ENCODE measurements at places on chromosomes 7 and 10. TPM values are rescaled to one million over a fixed set of nuclear protein-coding genes. Genes with fewer than 3 reads are reported as not detected.

RSPH10B2 gene
- total RNA-seq = 0.59 TPM

VWDE gene
- total RNA-seq = 1.9 TPM

STEAP1 gene
- total RNA-seq = 1.1 TPM

MMRN2 gene
- total RNA-seq = not detected

PRSS37 gene
- total RNA-seq = not detected

SUGCT gene
- 0.91 TPM for total RNA-seq

CYP2E1 gene
- total RNA-seq = 0.33 TPM

PRKG1 gene
- not detected for total RNA-seq

C7orf57 gene
- total RNA-seq = 0.14 TPM

SPDYE8 gene
- not detected for total RNA-seq

HMX2 gene
- total RNA-seq = not detected

UROS gene
- 50.6 TPM for total RNA-seq

FBXL13 gene
- 0.99 TPM for total RNA-seq

- no peak for DNase-seq
Observed at GRCh38 chr10:70169011-70169410, 1.3 kb downstream of the SAR1A start.

GRCh38 chr10:119859420-119860258 is 13.0 kb downstream of the MCMBP start:
- peak; percentile 59 for DNase-seq

GRCh38 chr7:146175716-146176115 is 59.1 kb downstream of the CNTNAP2 start:
- no peak for DNase-seq

DNA sequence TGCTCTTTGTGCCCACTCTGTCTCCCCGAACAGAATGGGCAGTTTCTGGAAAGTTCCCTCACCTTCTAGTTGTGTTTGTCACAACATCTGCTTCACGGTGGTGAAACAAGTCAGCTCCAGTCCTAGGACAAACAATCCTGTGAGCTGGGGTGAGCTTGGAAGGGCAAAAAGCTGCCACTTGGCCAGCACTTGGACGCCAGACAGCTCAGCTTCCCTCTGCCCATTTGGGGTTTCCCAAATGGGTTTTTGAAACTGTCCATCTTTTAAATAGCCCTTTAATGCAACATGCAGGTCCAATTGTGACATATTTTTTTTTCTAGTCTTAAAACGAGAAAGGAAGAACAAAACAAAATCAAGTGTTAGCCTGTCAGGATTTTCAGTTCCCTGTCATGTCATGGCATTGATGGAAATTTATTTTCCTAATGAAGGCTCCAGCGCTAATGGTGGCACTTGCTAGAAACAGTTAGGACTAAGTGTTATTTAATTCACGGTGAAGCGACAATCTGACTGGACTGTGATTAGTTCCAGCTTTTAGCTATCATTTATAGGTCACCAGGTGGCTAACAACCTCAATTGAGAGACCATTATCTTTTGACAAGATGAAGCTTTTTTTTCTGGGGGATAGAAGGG is 181.7 kb downstream of the MYOF start:
- no peak for DNase-seq

DNA sequence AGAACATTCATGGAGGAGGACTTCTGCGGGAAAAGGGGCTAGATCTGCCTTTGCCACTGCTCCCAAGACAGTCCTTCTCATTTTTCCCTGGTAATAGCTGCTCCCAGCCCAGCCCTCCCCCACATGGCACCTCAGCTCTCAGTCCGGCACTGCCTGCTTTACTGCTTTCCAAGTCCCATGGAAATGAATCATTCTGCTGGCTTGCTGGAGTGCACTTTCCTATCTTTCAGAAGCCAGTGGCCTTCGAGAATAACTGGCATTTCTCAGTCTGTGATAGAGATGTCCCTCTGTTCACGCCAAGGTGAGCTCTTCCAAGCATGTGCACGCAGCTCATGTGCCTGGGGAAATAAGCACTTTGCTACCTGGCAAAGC is 61.4 kb downstream of the SYPL1 start:
- DNase-seq = no peak

GRCh38 chr7:33114976-33115375 is 5.8 kb upstream of the RP9 start:
- DNase-seq = no peak

DNA sequence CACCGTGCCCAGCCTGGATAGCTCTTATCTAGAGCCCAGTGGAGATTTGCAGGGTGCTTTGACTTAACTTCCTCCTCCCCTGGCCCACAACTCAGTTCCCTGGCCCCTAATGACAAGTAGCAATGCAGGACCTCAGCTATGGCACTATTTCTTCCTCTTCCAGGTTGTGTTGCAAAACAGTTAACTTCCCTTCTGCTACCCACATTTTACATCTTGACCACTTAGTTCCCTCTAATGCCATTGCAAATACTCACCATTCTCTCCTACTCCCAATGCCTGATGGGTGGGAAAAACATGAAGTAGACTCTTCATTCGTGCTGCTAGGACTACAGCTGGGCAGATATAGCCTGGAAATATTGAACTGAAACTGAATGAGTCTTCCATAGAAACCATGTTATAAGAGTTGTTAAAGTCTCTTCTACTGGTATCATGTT is 39.1 kb upstream of the FGL2 start:
- DNase-seq = no peak

DNA sequence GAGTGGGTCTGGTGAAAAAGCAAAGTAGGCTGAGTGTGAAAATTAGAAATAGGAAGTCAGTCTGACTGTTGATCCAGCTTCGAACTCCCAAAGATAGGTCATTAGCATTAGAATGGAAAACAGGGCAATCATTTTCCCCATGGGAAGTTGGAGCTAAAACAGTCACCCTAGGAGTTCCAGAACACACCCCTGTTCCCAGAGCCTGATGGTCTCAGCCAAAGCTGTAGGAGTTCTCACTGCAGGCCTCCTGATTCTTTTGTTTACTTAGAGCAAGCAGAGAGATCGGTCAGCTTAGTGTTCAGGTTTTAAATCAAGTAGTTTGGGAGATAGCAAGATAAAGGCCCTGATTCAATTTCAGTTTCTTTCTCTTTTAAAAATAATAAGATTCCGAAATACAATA is 28.8 kb upstream of the JCAD start:
- no peak for DNase-seq

GRCh38 chr10:7773845-7774801 is 13.7 kb downstream of the KIN start:
- no peak for DNase-seq

DNA sequence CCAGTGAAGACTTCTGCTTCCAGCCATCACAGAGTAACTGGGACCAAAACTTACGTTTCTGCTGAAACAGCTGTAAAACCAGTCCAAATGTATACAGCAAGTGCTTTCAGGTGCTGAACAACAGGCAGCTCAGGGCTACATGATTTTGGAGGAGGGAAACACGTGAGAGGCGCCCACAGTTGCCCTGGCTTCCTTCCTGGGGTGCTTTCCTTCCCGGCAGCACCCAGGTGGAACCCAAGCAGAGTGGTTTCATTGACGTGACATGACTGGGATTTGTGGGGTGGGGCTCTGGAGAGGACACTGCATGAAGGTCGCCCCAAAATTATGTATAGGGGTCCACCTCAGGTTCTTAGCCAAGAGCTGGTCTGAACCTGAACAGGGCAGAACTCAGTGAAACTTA is 34.2 kb downstream of the IL2RA start:
- no peak for DNase-seq

DNA sequence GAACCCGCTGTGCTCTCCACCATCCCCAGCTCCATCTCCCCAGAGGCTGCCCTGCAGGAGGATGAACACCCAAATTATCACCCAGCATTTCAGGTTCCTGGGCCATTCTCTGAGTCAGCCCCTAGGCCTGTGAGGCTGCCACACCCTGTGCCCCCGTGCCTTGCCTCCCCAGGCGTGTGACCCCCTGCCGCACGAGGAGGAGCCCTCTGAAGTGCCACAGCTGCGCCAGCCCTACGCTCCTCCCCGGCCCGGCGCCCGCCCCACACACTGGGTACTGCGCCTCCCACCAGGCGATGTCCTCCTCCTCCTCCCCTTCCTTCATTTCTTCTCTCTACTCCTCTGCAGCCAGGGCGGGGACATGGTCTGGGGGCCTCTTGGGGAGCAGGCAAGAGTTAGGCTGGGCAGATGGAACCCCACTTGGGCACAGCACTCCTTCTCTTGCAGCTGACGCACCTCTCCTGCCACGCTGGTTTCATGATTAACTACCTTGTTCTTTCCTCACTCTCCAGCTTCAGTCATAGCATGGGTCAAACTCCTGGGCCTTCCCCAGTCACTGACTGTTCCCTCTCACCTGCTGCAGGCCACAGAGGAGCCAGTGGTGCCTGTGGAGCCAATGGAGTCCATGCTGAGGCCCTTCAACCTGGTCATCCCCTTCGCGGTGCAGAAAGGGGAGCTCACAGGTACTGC is 12.7 kb upstream of the ATP6V1F start:
- DNase-seq = no peak

DNA sequence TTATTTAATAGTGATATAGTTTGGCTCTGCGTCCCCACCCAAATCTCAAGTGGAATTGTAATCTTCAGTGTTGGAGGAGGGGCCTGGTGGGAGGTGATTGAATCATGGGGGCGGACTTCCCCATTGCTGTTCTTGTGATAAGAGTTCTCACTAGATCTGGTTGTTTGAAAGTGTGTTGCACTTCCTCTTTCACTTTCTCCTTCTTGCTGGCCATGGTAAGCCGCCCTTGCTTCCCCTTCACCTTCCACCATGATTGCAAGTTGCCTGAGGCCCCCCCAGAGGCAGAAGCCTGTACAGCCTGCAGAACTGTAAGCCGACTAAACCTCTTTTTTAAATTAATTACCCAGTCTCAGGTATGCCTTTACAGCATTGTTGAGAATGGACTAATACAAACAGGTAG is 101.4 kb downstream of the MTPAP start:
- DNase-seq = peak; percentile 57

- DNase-seq = no peak
Observed at GRCh38 chr10:660413-660969, 29.0 kb downstream of the DIP2C start.

GRCh38 chr7:46953008-46953407 is 628.9 kb downstream of the TNS3 start:
- DNase-seq = no peak

- no peak for DNase-seq
Observed at GRCh38 chr10:100786591-100786990, 41.2 kb downstream of the PAX2 start.

- DNase-seq = no peak
Observed at GRCh38 chr7:92075455-92076158, 58.7 kb downstream of the CYP51A1 start.

DNA sequence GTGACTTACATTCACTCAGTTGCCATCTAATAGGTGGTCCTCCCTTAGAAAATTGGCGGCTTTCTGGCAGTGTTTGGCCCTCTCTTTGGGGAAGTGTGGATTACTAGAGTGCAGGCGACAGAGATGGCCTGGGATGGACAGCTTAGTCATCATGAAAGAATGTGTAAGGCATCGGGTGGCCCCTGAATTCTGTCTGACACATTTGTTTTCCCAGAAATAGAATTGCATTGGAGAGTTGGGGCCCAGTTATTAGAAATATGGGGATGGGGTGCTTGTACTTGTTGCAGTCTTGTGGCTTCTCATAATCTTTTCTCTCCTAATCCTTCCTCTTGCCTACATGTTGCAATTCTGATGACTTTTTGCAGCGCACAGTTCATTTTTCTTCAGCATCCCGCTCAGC is 13.8 kb downstream of the TCF7L2 start:
- no peak for DNase-seq

DNA sequence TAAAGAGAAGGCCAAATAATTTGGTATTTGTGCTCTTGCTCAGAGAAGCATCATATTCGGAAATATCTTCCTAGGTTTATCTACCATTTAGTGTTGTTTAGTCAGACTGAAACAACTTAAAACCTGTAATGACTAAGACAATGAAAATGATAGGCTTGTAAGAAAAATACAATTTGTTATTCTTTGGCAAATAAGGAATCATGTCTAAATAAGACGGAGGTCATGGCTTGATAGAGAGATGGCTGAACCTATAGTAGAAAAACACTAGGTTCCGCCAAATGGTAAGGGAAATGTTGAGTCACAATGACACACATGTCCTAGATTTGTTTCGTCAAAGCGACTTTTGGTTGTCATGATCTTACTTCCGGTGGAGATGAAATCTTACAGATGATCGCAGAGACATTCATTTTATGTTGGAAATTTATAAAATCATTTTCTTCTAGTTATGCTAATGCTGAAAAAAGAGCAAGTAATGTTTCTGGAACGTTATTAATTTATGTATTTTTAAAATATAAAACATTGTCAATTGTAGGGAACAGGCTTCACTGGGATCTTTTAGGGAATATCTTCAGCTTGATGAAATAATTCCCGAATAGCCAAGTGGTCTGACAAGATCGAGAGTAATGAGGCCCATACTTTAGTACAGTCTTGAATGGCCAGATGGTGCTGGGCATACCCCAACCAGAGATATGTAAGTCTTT is 1.0 kb downstream of the SRGN start:
- peak; percentile 90 for DNase-seq

DNA sequence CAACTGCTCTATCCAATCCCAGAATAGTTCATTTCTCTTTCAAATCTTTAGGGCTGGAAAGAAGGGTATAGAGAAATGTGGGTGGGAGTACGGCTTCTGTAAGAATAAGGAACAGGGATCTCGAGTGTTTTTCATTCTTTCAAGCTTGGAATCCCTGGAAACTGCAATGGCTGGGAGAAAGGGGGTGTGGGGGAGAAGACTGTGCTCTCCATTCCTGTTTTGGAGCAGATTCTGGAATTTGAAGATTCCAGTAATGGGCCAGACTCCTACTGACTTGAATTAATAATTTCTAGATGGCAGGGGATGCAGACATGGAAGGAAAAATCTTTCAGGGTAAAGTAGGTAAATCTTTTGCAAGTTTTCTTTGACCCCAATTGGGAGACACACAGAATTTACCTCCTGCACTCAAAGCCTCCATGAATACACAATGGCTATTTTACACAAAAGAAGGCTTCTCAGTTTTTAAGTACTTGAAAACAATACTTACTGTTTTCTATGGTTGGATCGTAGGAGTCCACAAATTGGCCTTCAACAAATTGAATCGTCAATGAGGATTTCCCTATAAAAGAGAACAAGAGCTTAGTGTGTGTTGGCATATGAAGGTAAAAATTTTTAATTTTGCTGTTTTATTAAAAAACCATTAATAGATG is 29.1 kb downstream of the RHEB start:
- DNase-seq = no peak

- DNase-seq = no peak
Observed at GRCh38 chr10:48551861-48552591, 52.8 kb downstream of the ARHGAP22 start.

- no peak for DNase-seq
Observed at GRCh38 chr10:102421507-102421756, 796 bp downstream of the FBXL15 start.

All from activated CD4-positive, alpha-beta T cell treated with anti-CD3 and anti-CD28 coated beads, Interleukin-2, amount 10 ng/mL, durations not matched to agents 24 days and 14 days (primary cell).